ENCODE measurements at places on chromosomes 3 and 15.

GRCh38 chr15:100224206-100225185, 117.3 kb downstream of the ADAMTS17 start:
- DNase-seq, result no peak

- no peak for DNase-seq
Observed at GRCh38 chr3:194256040-194256945, 94.8 kb downstream of the CPN2 start.

GRCh38 chr3:188458756-188459155, 304.8 kb downstream of the LPP start:
- DNase-seq, result no peak

DNA sequence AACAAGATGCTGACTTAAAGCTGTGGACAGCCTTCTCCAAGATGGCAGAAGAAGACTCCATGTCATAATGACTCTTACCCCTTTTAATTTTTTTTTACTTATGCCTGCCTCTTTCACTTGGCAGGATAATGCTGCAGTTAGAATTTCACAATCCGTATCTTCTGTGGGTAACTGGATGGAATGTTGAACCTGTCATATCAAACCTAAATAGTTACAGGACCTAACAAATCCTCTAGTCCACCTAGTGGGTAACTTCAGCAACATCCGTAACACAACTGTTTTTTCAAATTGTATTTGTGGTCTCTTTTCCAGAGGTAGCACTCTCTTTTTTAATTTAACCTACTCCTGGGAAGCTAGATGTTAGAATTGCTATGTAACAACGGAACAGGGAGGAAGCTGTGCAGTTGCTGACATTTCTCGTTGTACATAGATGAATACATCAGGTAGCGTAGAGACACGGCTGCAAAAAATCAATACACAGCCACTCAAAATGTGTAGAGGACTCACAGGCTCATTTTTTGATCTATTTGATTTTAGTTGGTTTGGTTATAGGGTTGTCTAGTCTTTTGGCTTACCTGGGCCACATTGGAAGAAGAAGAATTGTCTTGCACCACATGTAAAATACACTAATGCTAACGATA, 43.9 kb upstream of the TRPM1 start:
- DNase-seq, result no peak

DNA sequence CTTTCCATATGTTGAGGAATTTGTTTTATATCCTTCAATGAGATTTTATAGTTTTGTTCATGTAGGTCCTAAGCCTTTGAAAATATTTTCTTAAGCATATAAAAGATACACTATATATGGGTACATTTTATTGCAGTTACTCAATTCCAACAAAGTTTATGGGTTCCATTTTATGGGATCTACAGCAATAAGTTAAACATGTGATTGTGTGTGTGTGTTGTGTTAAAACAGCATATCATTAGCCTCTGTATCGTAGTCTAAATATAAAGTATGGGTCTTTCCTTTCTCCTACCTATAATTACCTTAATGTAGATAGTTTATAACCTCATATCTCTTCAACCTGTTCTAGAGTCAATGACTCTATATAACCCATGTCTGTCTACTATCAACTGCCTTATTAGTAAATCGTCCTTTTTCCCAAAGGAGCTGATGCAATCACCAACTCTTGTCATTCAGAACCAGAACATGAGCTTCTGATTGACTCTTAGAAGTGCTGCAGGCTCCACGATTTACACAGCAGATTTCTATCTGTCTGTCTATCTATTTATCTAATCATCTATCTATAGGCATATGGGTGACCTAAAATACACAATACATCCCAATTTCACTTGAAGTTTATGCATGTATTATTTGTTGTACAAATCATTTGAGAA, 512.6 kb upstream of the CBLB start:
- no peak for DNase-seq

DNA sequence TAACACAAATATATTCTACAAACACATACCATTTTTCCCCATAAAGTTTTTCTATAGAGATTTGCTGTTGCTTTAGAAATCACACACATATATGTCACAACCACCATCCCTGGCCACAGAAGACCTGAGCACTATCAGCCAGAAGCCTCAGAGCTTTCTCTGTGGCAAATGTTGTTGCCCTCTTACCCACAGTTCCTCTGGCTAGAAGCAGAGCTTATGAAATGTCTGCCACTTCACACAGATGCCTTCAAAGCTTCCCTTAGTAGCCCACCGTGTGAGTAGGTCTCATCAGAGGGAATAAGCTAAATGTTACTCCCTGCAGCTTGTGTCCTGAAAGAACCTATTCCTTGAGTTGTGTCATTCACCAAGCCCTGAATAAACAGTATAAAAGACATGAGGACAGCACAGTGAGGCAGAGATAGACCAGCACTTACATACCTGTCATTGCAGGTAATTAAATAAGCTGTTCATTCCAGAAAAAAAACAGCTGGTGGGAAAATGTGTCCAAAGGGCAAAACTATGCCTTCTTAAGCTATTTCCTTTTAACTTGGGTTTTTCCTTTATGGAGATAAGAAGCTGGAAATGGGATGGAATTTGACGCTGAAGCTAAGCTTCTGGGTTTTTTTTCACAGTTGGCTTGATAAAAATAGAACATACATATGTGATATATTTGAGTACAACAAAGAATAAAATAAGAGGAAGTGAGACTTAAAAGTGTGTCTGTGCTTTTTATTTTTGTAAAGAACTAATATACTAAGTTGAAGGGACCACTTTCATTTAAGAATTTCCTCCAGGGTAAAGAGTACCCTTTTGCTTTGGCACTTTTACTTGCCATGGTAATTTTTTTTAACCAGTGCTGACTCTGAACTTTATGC, 391.4 kb downstream of the KCNH8 start:
- DNase-seq, result no peak

- no peak for DNase-seq
Observed at GRCh38 chr3:185311991-185312390, 50.9 kb upstream of the MAP3K13 start.

DNA sequence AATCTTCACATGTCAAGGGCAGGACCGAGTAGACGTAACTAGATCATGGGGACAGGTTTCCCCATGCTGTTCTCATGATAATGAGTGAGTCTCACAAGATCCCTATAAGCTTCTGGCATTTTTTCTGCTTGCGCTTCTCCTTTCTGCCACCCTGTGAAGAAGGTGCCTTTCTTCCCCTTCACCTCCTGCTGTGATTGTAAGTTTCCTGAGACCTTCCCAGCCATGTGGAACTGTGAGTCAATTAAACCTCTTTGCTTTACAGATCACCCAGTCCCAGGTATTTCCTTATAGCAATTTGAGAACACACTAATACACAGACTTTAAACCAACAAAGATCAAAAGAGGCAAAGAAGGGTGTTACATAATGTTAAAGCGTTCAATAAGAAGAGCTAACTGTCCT, 156.6 kb upstream of the UBE2E2 start:
- no peak for DNase-seq

All from Right ventricle myocardium superior (tissue), 1 donor.